B cell (primary cell): ENCODE measurements at places on chromosomes 7 and 10. TPM values are rescaled to one million over a fixed set of nuclear protein-coding genes. Genes with fewer than 3 reads are reported as not detected.

GRCh38 chr10:85047170-85047834 is 718.9 kb downstream of the CCSER2 start:
- no peak for DNase-seq

Gene LRRC18
- total RNA-seq, result not detected in 2 replicates

DNA sequence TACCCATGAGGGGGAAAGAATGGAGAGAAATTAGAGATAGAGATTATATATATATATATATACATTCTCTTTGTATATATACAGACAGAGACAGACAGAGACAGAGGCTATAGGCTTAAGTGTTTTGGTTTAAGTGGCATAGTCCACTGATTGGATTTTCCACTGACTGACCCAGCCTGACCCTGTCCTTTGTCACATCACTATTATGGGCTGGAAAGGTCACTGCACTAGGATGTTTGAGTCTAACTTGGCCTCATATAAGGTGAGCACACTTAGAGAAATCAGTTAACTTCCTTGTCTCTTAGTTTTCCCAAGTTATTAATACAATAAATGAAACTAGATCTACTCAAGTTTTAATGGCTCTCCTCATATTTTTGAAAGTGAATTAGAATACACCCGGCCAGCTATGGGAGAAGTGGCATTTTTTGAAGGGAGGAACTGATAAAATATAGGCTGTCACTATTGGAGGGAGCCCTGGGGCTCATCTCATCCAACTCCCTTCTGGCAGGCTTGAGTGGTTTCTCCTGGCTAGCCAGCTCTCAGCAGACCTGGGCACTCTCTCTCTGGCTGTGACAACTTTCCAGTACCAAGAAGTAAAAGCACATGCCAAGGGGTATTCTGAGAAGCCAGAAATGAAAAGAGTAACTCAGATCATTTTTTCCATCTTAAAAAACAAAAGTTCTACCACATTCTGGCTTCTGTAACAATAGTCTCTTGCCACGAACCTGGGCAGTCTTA is 455.6 kb upstream of the ANKRD30A start:
- no peak for DNase-seq

DNA sequence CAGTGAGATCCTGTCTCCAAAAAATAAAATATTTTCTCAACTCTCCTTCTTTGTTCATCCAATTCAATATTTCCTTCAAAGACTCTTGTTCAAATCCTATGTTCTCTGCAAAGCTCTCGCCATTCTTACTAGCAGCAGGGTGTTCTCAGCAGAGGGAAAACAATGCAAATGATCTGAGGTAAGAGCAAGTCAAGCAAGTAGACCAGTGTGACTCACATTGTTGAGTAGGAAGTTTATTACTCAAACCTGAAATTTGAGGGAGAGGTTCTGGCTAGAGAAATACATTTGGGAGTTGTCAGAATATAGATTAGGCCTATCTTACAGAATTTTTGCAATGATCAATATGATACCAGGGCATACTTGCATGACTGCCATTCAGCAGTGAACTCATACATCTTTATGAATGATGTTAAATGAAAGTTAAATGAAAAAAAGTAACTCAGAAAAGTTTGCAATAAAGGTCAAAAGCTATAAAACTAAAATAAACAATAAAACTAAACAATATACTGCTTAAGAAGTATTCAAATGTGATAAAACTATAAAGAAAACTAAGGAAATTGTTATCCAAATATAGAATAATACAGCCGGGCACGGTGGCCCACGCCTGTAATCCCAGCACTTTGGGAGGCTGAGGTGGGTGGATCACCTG is 5.8 kb downstream of the IDE start:
- DNase-seq, result no peak

GRCh38 chr10:126203746-126204145 is 184.5 kb downstream of the ADAM12 start:
- no peak for DNase-seq
